ENCODE measurements at places on chromosomes 7 and 10. TPM values are rescaled to one million over a fixed set of nuclear protein-coding genes. Genes with fewer than 3 reads are reported as not detected.

The PRRT4 gene
- 6.8 TPM for total RNA-seq

The TCF7L2 gene
- 33.9 TPM for total RNA-seq

The NOM1 gene
- 17.2 TPM for total RNA-seq

The ANXA8L1 gene
- 0.52 TPM for total RNA-seq

The CASP2 gene
- 9.4 TPM for total RNA-seq

The DEPP1 gene
- total RNA-seq: 12.5 TPM

The NKX1-2 gene
- total RNA-seq: not detected

The PAX4 gene
- total RNA-seq: not detected

The ITGA8 gene
- 9.4 TPM for total RNA-seq

The NANOS1 gene
- total RNA-seq: 2.6 TPM

The EFCAB10 gene
- total RNA-seq: not detected

The SFXN2 gene
- 4.2 TPM for total RNA-seq

The LIPJ gene
- total RNA-seq: 0.52 TPM

The SLC18A2 gene
- total RNA-seq: 1.0 TPM

The CNTNAP2 gene
- total RNA-seq: 14.1 TPM

The SEMA4G gene
- total RNA-seq: 0.52 TPM

The PAPOLB gene
- under 0.01 TPM for total RNA-seq

The KCNH2 gene
- 7.3 TPM for total RNA-seq

The PPP2R2D gene
- 27.1 TPM for total RNA-seq

The SCART1 gene
- total RNA-seq: 1.6 TPM

The MBL2 gene
- not detected for total RNA-seq

The CACUL1 gene
- 17.7 TPM for total RNA-seq

The STEAP1B gene
- 4.7 TPM for total RNA-seq

The CUZD1 gene
- 0.52 TPM for total RNA-seq

The PLEKHS1 gene
- total RNA-seq: 0.52 TPM

The ZNF862 gene
- 5.2 TPM for total RNA-seq

The EBF3 gene
- total RNA-seq: 33.4 TPM

The MAGI2 gene
- total RNA-seq: 4.2 TPM

The CADPS2 gene
- 12.5 TPM for total RNA-seq

The ADRA2A gene
- total RNA-seq: 2.1 TPM

The DNAJB9 gene
- 16.2 TPM for total RNA-seq

The PRKG1 gene
- 44.9 TPM for total RNA-seq

The PFKFB3 gene
- total RNA-seq: 9.9 TPM

The STEAP4 gene
- total RNA-seq: 3.7 TPM

The LLCFC1 gene
- total RNA-seq: not detected

The PON1 gene
- not detected for total RNA-seq

The CDHR1 gene
- total RNA-seq: under 0.01 TPM

The CD36 gene
- total RNA-seq: 533 TPM

The LIPM gene
- under 0.01 TPM for total RNA-seq

The MUC3A gene
- not detected for total RNA-seq

The GPR26 gene
- not detected for total RNA-seq

The AKR1C3 gene
- total RNA-seq: 1.6 TPM

The MSMB gene
- total RNA-seq: not detected

The BAIAP2L1 gene
- total RNA-seq: 1.6 TPM

The TWIST1 gene
- total RNA-seq: 12.0 TPM

The TCAF1 gene
- total RNA-seq: 90.3 TPM

The GLCCI1 gene
- total RNA-seq: 15.1 TPM

The ELFN1 gene
- 1.6 TPM for total RNA-seq

The DENND2A gene
- total RNA-seq: 32.4 TPM

The NEUROG3 gene
- not detected for total RNA-seq

The DPYSL4 gene
- total RNA-seq: 1.0 TPM

The EVX1 gene
- total RNA-seq: not detected

The PNLIPRP2 gene
- not detected for total RNA-seq

The UBN2 gene
- 11.5 TPM for total RNA-seq

The TMEM184A gene
- not detected for total RNA-seq

The NUDT13 gene
- total RNA-seq: 2.1 TPM

The SPDYE2B gene
- not detected for total RNA-seq

The C7orf57 gene
- total RNA-seq: not detected

The GIMAP5 gene
- total RNA-seq: 21.4 TPM

All from skeletal muscle tissue (tissue), 5 donors.